ENCODE measurements at places on chromosomes 7 and 10. TPM values are rescaled to one million over a fixed set of nuclear protein-coding genes. Genes with fewer than 3 reads are reported as not detected.

DNA sequence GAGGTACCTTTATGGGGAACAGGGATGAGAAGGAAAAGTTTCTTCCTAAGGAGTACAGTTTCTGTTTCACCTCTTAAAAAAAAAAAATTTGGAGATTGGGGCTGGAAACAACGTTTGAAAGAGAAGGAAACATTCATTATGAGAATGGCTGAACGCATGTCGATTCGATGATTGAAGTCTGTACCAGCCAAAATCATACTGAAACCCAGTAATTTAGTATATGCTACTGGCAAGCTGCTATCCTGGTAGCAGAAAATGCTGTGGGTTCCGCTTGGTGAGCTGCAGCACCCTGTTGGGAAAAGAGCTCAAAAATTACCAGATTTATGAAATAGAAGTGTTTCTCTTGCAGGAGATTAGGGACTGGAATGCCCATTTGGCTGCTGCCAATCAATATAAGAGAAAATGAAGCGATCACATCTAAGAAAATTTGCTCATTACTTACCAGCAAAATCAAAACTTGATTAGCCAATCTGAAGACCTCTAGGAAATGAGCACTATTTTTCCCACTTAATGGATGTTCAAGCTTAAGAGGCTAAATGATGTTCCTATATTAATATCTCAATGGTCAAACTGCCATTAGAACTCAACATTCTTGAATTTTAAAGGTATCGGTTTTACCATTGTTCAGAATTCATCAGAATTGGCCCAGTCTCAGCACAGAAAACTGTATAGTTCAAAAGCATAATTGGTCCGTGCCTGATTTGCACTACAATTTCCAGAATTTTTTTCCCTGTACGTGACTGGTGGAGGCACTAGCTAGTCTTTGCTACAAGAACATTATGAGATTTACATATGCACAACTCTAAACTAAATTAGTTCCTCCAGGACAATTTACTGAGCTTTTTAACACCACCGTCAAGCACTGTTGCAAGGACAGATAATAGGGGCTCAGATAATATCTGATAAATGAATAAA lies 1.2 kb upstream of the ITGB1 start:
- peaks cover 53% of the 10 kb centered on the region for H3K4me1 ChIP-seq
- H3K27me3 ChIP-seq, result no peaks in the 10 kb centered on the region

GRCh38 chr7:90081621-90082020 lies 72.6 kb upstream of the STEAP1 start:
- H3K36me3 ChIP-seq, result no peaks in the 10 kb centered on the region
- no peak overlapping the region for H3K4me3 ChIP-seq
- no peak overlapping the region for H3K27ac ChIP-seq
- DNase-seq, result no peak
- 0 out of 2 replicates have a peak, but pooled peaks cover 5% of the 10 kb centered on the region for H3K27me3 ChIP-seq

The MTPN gene
- 152 TPM for total RNA-seq

The IKZF1 gene
- 0.57 TPM for total RNA-seq

DNA sequence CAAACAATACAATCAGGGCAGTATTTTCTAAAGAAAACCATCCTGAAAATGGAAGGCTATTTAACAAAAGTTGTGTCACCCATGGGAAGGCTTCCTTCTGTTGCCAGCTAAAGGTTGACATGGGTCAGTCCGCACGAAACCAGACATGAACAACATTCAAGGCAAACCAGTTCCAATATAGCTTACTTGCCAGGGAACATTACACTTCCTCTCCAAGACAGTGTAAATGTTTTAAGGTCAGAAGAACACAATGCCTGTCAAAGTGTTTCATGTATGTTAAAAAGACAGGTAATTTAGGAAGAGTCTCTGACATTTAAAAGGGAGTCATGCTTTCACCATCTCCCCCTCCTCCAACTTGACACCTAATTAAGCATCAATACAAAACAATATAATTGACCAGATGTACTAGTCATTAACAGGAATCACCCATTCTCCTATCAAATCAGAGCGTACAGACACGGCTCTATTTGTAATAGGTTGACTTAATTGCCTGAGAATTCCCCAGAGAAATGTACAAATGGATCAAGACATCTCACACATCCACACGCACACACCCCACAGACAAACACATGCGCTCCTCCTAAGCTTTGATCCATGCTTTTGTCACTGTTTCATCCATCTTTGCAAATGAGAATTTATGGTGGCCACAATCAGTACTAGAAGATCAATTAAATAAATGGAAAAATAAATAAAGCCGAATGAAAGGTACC lies 69.5 kb downstream of the CACNA2D1 start:
- H3K4me1 ChIP-seq, result no peaks in the 10 kb centered on the region
- H3K36me3 ChIP-seq, result no peaks in the 10 kb centered on the region
- no peaks in the 10 kb centered on the region for H3K27me3 ChIP-seq
- H3K27ac ChIP-seq, result no peak overlapping the region
- no peak overlapping the region for H3K4me3 ChIP-seq

- H3K27me3 ChIP-seq, result peaks cover 11% of the 10 kb centered on the region
- H3K4me1 ChIP-seq, result no peaks in the 10 kb centered on the region
- no peak for DNase-seq
- no peak overlapping the region for H3K27ac ChIP-seq
- H3K4me3 ChIP-seq, result no peak overlapping the region
Measured at GRCh38 chr10:51585742-51586141, 113.7 kb downstream of the CSTF2T start.

DNA sequence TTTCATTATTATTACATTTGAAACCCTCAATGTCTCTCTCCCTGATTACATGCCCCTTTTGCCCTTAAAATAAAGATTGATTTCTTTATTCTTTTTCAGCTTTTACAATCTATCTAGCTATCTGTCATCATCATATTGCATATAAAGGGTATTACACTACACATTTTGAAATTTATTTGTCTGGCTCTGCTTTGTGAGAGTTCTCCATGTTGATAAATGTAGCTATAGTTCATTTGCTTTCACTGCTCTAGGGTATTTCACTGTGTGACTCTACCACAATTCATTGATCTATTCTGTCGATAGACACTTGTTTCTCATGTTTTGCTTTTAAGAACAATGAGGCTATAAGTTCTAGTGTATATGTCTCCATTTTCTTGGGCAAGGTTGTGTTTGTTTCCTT lies 25.6 kb downstream of the CDK1 start:
- no peaks in the 10 kb centered on the region for H3K4me1 ChIP-seq
- no peaks in the 10 kb centered on the region for H3K36me3 ChIP-seq
- no peak overlapping the region for H3K27ac ChIP-seq

- H3K4me1 ChIP-seq, result no peaks in the 10 kb centered on the region
- H3K27me3 ChIP-seq, result no peaks in the 10 kb centered on the region
- no peaks in the 10 kb centered on the region for H3K36me3 ChIP-seq
- H3K27ac ChIP-seq, result no peak overlapping the region
Measured at GRCh38 chr10:42652858-42653257, 14.5 kb upstream of the ZNF33B start.

- no peak overlapping the region for H3K27ac ChIP-seq
- DNase-seq, result no peak
- H3K4me3 ChIP-seq, result no peak overlapping the region
Measured at GRCh38 chr10:73881221-73881919, 7.0 kb upstream of the CAMK2G start.

The CLCN1 gene
- 0.47 TPM for total RNA-seq

The MRC1 gene
- total RNA-seq, result 0.37 TPM

- no peak overlapping the region for H3K27ac ChIP-seq
- no peaks in the 10 kb centered on the region for H3K36me3 ChIP-seq
- no peaks in the 10 kb centered on the region for H3K4me1 ChIP-seq
- no peaks in the 10 kb centered on the region for H3K27me3 ChIP-seq
- DNase-seq, result no peak
Measured at GRCh38 chr7:15515252-15515651, 46.6 kb downstream of the AGMO start.

- no peaks in the 10 kb centered on the region for H3K27me3 ChIP-seq
- H3K36me3 ChIP-seq, result no peaks in the 10 kb centered on the region
- H3K4me3 ChIP-seq, result no peak overlapping the region
- H3K4me1 ChIP-seq, result no peaks in the 10 kb centered on the region
- no peak overlapping the region for H3K27ac ChIP-seq
- no peak for DNase-seq
Measured at GRCh38 chr10:55813451-55814170, 547.4 kb downstream of the ZWINT start.

DNA sequence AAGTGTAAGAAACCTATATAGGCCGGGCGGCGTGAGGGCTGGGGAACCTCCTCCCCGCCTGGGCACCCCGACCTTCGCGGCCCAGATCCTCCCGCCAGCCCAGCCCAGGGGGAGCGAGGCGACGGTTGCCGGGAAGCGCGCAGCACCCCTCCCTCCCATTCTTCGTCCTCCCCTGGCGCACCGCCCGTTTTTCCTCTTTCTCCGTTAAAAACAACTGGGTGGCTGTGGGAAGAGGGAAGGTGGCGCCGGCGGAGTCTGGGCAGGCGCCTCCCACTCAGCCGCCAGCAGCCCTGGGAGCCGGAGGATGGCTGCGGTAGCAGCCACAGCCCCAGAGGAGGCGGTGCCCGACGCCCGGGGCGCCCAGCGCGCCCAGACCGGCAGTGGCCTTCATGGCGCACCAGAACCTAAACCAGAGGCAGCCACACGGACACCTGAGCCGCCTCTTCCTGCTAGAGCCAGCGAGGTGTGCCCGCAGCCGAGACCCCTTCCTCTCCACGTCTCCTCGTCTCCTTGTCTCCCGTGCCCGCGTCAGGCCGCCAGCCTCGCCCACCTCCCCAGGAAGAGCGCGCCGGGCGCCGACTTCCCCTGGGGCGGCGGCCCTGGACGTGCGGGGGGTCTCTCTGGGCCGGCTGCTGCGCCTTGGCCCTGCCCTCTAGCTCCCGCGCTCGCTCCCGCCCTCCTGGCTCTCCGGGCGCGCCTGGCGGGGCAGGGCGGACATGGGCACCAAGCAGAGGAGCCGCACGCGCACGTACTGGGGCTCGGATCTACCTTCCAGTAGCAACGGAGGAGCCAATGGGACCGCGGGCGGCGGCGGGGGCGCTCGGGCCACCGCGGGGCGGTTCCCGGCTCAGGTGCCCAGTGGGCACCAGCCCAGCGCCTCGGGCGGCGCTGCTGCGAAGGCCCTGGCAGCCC lies 32.8 kb upstream of the SFTPD start:
- peaks cover 3% of the 10 kb centered on the region for H3K4me1 ChIP-seq
- H3K36me3 ChIP-seq, result no peaks in the 10 kb centered on the region
- DNase-seq, result peak; percentile 23
- no peaks in the 10 kb centered on the region for H3K27me3 ChIP-seq
- H3K4me3 ChIP-seq, result peak overlapping the region; percentile 48
- H3K27ac ChIP-seq, result peak overlapping the region; percentile 20

- no peak for DNase-seq
- H3K27me3 ChIP-seq, result no peaks in the 10 kb centered on the region
- H3K4me3 ChIP-seq, result no peak overlapping the region
Measured at GRCh38 chr10:6218692-6219493, 16.2 kb downstream of the PFKFB3 start.

GRCh38 chr10:79407423-79407796 lies 38.0 kb downstream of the ZCCHC24 start:
- no peak overlapping the region for H3K27ac ChIP-seq
- no peaks in the 10 kb centered on the region for H3K27me3 ChIP-seq
- no peak for DNase-seq
- H3K4me1 ChIP-seq, result no peaks in the 10 kb centered on the region
- H3K4me3 ChIP-seq, result no peak overlapping the region

DNA sequence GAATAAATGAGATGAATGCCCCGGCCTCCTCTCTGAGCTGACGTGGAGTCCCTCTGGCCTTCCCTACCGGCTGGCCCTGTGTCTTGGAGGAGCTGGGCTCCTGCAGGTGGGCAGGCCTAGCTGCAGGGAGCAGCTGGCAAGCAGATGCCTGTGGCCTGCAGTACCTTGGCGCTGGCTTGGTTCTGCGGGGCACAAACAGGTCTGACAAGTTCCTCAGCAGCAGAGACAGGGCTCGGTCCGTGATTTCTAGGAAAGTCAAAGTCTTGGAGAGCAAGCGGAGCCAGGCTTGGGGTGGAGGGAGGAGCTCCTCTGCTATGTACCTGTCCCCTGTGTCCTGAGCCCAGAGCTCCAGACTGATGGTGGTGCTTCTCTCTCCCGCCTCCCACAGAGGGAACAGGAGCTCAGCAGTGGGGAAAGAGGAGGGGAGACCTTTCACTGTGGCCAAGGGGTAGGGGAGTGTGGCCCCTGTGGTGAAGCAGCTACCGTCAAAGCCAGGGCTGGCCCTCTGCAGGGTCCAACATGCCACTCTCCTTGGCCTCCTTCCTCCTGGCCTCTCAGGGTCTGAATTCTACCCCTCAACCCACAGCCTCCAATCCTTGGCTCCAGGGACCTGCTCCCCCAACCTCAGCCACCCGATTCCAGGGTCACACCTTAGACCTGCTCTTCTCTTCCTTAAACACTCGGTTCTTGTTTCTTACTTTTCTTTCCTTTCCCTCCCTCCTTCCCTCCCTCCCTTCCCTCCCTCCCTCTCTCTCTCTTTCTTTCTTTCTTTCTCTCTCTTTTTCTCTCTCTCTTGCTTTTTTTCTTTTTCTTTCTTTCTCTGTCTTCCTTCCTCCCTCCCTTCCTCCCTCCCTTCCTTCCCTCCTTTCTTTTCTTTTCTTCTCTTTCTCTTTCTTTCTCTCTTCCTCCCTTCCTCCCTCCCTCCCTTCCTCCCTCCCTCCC lies 20.1 kb downstream of the MYL10 start:
- H3K27me3 ChIP-seq, result no peaks in the 10 kb centered on the region
- no peak overlapping the region for H3K27ac ChIP-seq
- H3K36me3 ChIP-seq, result no peaks in the 10 kb centered on the region
- H3K4me3 ChIP-seq, result no peak overlapping the region
- H3K4me1 ChIP-seq, result peaks cover 10% of the 10 kb centered on the region

DNA sequence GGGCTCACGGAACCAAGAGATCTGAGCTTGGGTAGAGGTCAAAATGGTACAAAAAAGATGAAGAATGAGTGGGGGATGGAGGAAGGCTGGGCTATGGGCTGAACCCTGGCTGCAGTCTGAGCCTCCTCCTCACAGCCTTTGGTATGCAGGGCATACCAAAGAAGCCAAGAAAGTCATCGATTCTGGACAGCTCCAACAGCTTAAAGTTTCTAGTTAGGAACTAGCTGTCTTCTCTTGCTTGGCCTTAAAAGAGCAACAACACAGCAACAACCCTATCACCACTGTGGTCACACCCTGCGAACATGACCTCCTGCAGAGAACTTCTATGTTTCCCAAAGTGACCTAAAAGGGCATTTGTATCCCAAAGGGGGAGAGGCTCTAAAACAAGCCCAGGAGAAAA lies 126.1 kb upstream of the EFCAB10 start:
- H3K27ac ChIP-seq, result no peak overlapping the region
- H3K4me3 ChIP-seq, result no peak overlapping the region
- H3K4me1 ChIP-seq, result no peaks in the 10 kb centered on the region
- H3K27me3 ChIP-seq, result no peaks in the 10 kb centered on the region

The ATG9B gene
- total RNA-seq, result 2.1 TPM

GRCh38 chr7:98251231-98251600 lies 816 bp downstream of the TECPR1 start:
- H3K27me3 ChIP-seq, result no peaks in the 10 kb centered on the region
- DNase-seq, result no peak
- H3K27ac ChIP-seq, result peak overlapping the region; percentile 70
- H3K4me1 ChIP-seq, result peaks cover 14% of the 10 kb centered on the region
- no peaks in the 10 kb centered on the region for H3K36me3 ChIP-seq

- H3K4me3 ChIP-seq, result no peak overlapping the region
- no peak for DNase-seq
- no peaks in the 10 kb centered on the region for H3K4me1 ChIP-seq
- no peaks in the 10 kb centered on the region for H3K36me3 ChIP-seq
- H3K27me3 ChIP-seq, result no peaks in the 10 kb centered on the region
Measured at GRCh38 chr10:36712695-36713094, 412.7 kb upstream of the ANKRD30A start.
